ENCODE measurements at places on chromosomes 11 and 22.

GRCh38 chr11:75765116-75765515, 3.5 kb upstream of the DGAT2 start:
- DNase-seq, result no peak

GRCh38 chr22:48665311-48665995, 1162.2 kb downstream of the BRD1 start:
- DNase-seq, result no peak

DNA sequence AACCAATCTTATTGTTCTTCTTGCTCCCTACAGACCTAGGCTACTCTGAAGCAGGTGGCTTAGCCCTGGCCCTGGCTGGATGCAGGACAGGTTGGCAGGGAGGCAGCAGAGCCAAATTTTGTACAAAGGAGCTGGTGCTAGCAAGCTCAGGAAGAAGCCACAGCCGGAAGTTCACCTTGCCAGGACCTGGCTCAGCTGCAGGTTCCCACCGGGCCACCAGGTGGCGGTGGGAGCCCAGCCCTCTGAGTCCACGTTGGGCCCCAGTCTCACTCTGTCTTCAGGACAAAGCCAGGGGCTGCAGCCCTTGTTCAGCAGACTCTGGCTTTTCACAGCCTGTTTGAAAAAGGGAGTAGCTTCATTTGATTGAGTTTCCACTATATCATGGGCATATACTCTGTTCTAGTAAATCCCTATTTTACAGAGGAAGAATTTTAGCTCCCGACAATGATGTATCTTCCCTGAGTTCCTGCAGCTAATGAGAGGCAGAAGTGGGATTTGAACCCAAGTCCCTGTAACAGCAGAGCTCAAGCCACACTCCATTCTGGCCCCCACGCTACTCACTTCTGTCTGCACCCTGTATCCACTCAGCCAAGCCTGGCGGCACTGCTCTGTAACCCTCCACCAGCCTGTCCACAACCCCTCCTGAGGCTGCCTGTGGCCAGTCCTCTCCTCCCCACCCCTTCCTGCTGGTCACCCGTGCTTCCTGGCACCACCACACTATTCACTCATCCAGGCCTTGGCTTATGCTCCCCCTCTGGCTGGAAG, 3.3 kb downstream of the TKFC start:
- peak; percentile 92 for DNase-seq

DNA sequence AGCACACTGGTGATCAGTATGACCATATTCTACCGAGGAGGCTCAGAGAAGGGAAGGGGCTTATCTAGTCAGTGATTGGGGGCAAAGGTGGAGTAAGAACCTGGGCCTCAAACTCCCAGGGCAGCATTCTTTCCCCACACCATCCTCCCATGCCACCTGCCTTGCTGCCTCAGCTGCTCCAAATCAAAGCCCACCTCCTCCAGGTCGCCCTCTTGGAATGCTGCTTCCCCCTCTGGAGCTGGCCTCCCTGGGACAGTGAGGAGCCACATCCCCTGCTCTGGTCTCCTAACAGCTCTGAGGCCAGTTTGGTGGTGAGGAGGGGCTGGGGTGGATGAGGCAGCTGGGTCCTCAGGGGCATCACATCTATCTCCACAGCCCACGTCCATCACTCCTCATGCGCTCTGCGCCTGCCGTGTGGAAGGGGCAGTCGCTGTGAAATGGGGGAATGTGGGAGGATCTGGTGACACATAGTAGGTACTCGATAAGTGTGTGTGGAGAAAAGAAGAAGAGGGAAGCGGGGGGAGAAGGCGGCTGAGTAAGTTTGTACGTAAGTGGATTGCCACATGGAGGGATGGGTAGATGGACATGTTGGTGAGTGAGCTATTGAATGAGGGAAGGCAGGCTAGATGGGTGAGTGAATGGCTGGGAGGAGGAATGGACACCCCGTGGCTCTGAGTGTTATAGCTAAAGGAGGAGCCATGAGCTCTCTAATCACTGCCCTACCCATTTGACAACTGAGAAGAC, 16.1 kb upstream of the ARHGEF17 start:
- no peak for DNase-seq

DNA sequence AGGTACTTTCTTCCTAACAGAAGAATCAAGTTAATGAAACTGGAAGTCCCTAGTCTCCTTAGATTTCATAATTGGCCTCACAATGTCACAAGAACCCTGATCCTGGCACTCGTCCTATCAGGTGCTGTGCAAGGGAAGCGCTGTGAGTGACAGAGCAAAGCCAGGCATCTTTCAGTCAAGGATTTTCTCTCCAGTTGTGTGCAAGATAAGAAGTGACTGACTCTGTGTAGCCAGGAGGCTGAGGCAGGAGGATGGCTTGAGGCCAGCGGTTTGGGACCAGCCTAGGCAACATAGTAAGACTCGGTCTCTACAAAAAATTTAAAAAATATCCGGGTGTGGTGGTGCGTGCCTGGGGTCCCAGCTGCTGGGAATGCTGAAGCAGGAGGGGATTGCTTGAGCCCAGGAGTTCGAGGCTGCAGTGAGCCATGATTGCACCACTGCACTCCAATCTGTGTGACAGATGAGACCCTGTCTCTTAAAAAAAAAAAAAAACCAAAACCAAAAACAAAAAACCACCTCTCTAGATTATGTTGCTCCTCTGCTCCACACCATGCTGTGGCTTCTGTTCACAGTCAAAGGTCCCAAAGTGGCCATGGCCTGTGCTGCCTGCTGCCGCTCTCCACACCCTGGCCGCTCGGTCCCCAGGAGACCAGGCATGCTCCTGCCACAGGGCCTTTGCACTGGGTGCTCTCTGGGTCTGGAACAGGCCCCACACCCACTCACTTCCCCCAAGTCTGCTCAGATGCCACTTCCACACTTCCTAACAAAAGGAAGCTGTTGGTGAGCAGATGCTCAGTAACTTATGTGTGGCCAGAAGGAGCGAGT, 54.2 kb upstream of the CLDN5 start:
- DNase-seq, result no peak

DNA sequence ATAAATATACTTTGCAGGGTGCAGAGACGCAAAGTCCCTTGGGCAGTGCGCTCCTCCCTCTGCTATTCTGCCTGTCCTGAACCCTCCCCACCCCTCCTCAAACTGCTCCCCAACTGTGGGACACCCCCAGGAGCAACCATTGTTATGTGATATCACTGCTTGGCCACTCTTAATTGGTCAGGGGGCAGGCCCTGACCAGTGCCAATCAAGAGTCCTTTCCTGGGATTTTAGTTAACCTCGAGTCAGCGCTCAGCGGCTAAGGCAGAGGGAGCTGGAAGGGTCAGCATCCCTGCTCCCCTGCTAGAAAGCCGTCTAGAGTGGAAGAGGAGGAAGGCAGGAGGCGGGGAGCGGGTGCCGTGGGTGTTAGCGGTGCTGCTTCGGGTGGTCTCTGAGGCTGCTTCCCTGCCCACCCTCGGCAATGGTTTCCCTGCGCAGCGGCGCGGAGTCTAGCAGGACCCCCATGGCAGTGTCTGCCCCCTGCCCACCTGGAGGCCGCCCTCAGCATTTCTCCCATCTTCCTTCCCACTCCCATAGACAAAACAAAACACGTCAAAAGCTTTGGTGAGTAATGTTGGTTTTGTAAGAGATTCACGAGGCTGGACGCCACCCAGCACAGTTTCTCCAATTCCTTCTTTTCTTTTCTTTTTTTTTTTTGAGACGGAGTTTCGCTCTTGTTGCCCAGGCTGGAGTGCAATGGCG, 38.4 kb upstream of the A4GALT start:
- no peak for DNase-seq

GRCh38 chr11:69066122-69067112, 17.7 kb downstream of the TPCN2 start:
- DNase-seq, result no peak

DNA sequence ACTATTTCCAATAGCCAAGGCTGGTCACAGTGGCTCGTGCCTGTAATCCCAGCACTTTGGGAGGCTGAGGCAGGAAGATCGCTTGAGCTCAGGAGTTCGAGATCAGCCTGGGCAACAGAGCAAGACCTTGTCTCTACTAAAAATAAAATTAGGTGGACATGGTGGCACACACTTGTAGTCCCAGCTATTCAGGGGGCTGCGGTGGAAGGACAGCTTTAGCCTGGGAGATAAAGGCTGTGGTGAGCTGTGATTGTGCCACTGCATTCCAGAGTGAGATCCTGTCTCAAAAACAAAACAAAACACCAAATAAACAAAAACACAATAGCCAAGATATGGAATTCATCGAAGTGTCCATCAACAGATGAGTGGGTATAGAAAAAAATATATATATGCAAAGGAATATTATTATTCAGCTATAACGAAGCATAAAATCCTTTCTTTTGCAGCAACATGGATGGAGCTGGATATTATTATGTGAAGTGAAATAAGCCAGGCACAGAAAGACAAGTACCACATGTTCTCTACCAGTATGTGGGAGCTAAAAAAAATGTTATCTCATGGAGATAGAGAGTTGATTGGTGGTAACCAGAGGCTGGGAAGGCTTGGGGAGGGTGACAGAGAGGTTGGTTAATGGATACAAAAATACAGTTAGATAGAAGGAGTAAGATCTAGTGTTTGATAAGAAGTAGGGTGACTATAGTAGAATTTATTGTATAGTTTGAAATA, 22.6 kb upstream of the DLAT start:
- no peak for DNase-seq

DNA sequence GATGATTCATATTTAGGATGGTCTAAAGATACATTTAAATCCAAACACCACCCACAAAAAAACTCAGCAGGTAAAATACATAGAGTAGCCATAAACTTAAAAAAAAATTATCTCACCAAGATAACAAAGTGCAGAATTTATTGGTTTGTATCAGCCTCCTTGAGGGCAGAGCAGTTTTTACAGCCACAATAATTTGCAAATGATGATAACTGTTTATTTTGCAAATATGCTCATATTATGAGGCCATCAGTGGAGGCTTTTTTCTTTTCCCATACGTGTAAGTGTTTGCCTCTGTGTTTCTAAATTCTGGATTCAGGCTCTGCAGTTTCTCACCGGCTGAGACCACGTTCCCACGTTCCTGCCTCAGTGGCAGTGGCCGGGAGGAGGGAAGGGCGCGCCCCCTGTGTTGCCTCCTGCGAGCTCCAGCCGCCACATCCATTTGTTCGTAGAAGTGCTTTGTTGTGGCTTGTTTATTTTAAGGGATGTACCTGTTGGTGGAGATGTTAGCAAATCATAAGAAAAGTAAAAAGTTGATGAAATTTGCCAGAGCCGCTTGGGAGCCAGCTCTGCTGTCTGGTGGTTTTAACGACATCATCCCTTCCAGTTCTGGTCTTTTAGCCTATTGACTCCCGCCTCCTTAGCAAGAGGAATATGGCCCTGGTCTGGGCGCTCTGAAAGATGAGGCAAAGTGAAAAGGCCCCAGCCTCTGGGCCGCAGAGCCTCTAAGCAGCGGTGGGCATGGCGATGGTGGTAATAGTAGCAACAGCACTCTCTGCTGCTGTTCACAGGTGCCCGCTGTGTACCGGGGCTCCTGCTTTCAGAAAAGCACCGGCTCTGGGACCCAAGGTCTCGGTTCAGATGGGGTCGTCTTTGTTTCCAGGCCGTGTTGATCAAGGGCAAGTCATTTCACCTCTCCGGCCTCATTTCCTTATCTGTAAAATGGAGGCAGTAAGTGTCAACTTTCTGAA, 66.7 kb upstream of the PPARA start:
- no peak for DNase-seq

- DNase-seq, result no peak
These were observed 120.9 kb upstream of the NECTIN1 start for GRCh38 chr11:119849872-119850271.

DNA sequence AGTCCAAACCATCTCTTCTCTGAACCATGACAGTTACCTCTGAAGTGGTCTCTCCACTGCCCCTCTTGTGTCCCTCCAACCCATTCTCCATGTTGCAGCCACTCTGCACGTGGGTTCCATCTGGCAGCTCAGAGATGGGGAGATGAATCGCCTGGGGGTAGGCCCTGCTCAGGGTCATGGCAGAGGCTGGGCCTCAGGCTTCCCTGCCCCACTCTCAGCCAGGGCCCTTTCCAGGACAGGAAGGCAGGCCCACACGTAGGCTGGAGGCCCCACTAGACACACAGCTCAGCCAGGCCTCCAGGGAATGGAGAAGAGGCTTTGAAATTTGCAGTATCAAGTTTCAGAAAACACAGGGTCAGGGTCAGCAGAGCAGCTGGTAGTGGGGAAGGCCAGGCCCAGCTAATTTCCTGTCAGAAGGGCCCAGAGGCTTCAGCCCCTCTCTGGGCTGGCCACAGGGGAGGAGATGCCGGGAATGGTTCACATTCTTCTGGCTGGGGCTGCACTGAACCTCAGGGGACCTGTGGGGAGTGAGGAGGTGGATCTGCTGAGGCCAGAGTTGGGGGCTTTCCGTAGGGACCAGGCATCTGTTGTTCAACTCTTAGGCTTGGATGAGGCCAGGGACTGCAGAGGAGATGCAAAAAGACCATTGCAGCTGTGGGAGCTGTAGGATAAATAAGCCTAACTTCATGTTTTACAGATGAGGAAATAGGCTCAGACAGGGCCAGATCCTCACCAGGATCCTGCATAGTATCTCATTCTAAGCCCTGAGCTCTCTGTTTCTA, 101.6 kb downstream of the SWAP70 start:
- no peak for DNase-seq

GRCh38 chr11:131253142-131253655, 117.2 kb upstream of the NTM start:
- DNase-seq, result no peak

GRCh38 chr22:40542821-40543540, 93.5 kb downstream of the MRTFA start:
- DNase-seq, result no peak

DNA sequence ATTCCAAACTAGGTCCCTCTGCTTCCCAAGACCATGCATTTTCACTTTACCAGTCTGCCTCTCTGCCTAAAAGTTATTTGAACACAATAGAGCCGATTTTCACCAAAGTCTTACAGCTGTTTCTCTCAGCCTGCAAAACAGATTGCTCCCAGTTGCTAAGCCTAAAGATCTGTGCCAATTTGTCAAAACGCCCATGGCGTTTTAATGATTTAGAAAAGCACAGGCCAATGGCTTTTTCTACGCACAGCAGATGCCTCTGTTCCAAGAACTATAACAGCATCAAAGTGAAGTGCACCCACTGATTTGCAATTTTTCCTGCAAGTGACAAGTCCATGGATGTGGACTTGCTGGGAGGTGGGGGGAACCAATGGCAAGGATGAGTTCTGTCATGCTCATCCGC, 173.9 kb upstream of the SYN3 start:
- DNase-seq, result no peak

DNA sequence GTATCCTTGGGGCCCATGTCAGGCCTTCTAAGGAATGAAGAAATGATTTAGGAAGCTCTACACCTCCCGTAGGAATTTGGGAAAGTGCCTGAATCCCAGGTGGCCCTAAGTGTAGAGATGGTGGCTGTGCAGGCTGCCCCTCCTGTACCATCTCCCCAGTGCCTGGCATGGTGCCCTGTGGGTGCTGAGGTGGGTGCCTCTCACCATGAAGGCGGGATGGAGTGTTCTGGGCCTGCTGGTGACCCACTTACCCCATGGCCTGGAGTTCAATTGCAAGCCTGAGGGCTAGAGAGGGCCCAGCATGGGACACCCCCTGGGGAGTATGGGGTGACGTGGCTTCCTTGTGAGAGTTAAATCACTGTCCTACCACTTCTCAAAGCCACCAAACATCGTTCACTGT, 19.8 kb downstream of the SAMM50 start:
- DNase-seq, result no peak

GRCh38 chr11:46951864-46952263, 15.3 kb downstream of the CSTPP1 start:
- DNase-seq, result no peak

GRCh38 chr11:65541093-65541982, 16.5 kb downstream of the SCYL1 start:
- no peak for DNase-seq

GRCh38 chr11:31127290-31127689, 242.2 kb downstream of the DCDC1 start:
- no peak for DNase-seq

- no peak for DNase-seq
These were observed 723 bp downstream of the CCDC89 start for GRCh38 chr11:85685125-85685819.

- DNase-seq, result peak; percentile 35
These were observed 12.0 kb downstream of the UPK3A start for GRCh38 chr22:45296628-45297297.

Data from NAMALWA (cell line).